MCF 10A (cell line): ENCODE measurements at places on chromosomes 13 and 19. TPM values are rescaled to one million over a fixed set of nuclear protein-coding genes. Genes with fewer than 3 reads are reported as not detected.

- H3K36me3 ChIP-seq = no peaks in the 10 kb centered on the region
- H3K27ac ChIP-seq = no peak overlapping the region
- no peaks in the 10 kb centered on the region for H3K27me3 ChIP-seq
- peaks cover 9% of the 10 kb centered on the region for H3K4me1 ChIP-seq
- no peak for DNase-seq
These were observed 373.4 kb downstream of the SLITRK1 start for GRCh38 chr13:83508771-83509301.

GRCh38 chr13:27261396-27261795 lies 9.2 kb upstream of the RASL11A start:
- H3K36me3 ChIP-seq = peaks cover 70% of the 10 kb centered on the region
- peaks cover 9% of the 10 kb centered on the region for H3K4me1 ChIP-seq
- H3K27me3 ChIP-seq = no peaks in the 10 kb centered on the region
- peak overlapping the region; percentile 31 for H3K27ac ChIP-seq

DNA sequence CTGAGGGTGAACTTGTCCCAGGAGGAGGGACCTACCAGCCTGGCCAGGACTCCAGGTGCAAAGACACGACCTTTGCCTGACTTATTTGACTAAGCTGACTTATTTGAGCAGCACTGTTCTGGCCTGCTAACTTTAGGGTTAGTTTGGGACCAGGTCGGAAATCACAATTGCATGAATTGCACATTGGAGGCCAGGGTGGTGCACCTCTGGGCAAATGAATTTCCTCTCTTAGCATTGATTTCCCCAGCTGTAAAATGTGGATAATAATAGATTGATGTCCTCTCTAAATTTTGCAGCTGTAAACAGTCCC lies 1.4 kb upstream of the BST2 start:
- H3K27ac ChIP-seq = no peak overlapping the region
- peaks cover 16% of the 10 kb centered on the region for H3K4me1 ChIP-seq
- H3K36me3 ChIP-seq = peaks cover 7% of the 10 kb centered on the region
- no peak for DNase-seq
- no peaks in the 10 kb centered on the region for H3K27me3 ChIP-seq

GRCh38 chr13:33541456-33541855 lies 255.9 kb upstream of the STARD13 start:
- H3K4me3 ChIP-seq = peak overlapping the region; percentile 87
- H3K27me3 ChIP-seq = no peaks in the 10 kb centered on the region
- no peak for DNase-seq
- no peaks in the 10 kb centered on the region for H3K36me3 ChIP-seq

GRCh38 chr19:2270157-2270422 lies 11.9 kb downstream of the PEAK3 start:
- H3K27ac ChIP-seq = peak overlapping the region; percentile 88
- H3K27me3 ChIP-seq = no peaks in the 10 kb centered on the region
- H3K4me1 ChIP-seq = peaks cover 26% of the 10 kb centered on the region
- peaks cover 52% of the 10 kb centered on the region for H3K36me3 ChIP-seq
- H3K4me3 ChIP-seq = peak overlapping the region; percentile 91

DNA sequence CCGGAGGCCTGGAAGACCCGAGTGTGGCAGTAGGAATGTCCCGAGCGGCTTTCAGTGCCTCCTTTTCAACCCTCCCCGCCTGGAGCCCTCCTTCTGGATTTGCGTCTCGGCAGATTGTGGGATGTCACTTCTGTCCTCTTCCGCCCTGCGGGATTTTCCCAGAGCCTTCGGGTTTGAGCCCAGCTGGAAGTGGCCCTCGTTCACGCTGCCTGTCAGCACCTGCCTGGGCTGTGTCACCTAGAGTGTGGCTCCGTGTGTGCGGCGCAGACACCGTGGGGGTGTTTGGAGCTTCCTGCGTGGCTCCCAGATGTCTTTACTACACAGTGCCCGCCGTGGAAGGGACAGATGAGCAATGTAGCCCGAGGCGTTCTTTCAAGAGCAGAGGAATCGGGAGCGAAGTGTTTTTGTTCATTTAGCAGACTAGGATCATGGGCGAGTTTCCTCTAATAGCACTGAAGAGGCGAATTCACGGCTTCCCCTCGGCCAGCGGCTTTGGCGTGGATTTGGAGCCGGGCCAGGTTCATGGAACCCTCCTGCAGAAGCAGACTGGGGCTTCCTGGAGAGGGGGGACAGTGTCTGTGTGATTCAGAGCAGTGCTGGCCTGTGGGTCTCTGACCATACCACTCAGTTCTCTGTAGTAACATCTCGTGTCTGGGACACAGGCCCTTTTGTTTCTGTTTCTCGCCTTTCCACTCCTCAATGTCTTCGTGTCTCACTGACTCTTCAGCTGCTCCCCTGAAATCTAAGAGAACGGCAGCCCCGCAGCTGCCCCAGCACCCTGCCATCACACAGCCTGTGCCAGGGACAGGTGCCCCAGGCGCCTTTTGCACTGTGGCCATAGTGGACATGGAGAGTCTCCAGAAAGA lies 68.0 kb downstream of the KDM4B start:
- no peaks in the 10 kb centered on the region for H3K27me3 ChIP-seq
- no peak overlapping the region for H3K4me3 ChIP-seq
- DNase-seq = peak; percentile 24
- H3K36me3 ChIP-seq = peaks cover 37% of the 10 kb centered on the region
- H3K27ac ChIP-seq = no peak overlapping the region

- H3K4me3 ChIP-seq = no peak within 1 kb of the TSS
- H3K4me1 ChIP-seq = no peaks in the 10 kb centered on the region
- no peak within 1 kb of the TSS for H3K27ac ChIP-seq
These were observed at the start of gene ZNF98 for GRCh38 chr19:22422211-22422610. TSS of gene ZNF98 (minus strand) at chr19:22422346. CDS start at chr19:22422224, 122 bp downstream.

The NCR1 gene
- total RNA-seq = not detected in 2 replicates

The MISP gene
- 33.7 and 35.0 TPM in 2 replicates for total RNA-seq

The FCAR gene
- total RNA-seq = not detected in 2 replicates

The MCEMP1 gene
- total RNA-seq = 0.44 TPM in 1 of 2 replicates, not detected in the other

The SMARCA4 gene
- 127 and 132 TPM in 2 replicates for total RNA-seq
